ENCODE measurements at places on chromosomes 2 and 18.

GRCh38 chr2:145022666-145023333 lies 502.9 kb upstream of the ZEB2 start:
- DNase-seq = no peak

DNA sequence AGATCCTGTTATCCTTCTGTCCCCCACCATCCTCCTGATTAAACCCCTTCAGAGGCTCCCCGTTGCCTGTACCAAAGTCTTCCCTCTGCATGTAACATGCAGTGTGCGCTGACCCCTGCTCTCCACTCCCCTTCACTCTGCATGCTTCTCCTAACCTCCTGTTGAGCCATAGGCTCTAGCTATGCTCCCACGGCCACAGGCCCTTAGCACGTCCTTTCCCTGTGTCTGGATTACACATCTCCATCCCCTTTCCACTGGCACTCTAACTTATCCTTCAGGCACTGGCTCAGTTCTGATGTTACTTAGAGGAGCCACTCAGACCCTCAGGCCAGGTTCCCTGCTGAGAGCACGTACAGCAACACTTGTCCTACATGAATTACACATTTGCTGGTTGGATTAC lies 29.4 kb upstream of the EDAR start:
- no peak for DNase-seq

- DNase-seq = no peak
These were observed 131.2 kb upstream of the CYP1B1 start for GRCh38 chr2:38207168-38207567.

DNA sequence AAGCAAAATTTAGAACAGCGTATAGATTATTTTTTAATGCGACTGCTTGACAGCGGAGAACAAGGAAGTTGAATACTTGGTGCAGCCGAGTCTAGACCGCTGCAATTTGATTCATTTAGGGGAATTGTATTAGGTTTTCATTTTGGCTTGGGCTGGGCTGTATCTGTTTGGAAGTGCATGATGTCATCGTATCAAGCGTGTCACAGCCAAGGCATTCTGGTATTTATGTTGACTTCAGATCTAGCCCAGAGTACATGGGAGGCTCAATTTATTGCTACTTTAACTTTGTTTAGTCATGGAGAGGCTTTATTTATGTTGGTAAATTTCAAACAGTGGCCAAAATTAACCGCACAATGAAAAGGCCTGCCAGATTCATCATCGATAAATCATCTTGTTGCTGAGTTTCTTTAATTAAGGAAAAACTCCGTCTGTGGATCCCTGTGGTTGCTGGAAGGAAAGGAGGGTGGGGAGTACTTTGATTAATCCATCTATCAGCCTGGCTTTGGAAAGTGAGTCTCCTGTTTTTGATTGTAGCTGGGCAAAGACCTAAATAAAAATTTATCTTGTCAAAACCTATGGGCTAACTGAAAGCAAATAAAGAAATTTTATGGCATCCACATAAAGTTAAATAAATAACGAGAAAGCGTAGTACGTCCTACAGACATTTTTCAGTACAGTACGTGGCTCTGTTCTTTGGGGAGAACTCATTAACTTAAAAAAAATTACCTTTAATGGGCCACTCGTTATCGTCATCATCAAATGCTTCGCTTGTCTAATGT lies 230.4 kb upstream of the SPRED2 start:
- DNase-seq = no peak

DNA sequence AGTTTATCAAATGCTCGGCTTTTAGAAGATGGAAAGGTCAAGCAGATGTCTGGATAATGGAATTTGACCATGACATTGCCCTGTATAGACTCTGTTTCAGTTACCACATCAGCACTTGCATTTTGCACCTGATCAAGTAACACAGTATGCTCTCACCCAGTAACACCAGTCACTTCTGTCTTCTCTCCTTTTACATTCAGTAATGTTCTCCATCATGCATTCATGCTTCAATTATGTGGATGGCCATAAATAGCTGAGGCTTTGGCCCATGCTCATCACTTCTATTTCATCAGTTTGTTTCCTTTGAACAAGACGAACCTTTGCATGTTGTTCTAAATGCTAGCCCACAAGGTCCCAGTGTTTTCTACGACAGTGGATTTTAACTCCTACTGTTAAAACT lies 322.9 kb upstream of the ACVR2A start:
- DNase-seq = no peak

GRCh38 chr2:25700221-25700660 lies 26.9 kb upstream of the DTNB start:
- peak; percentile 36 for DNase-seq

DNA sequence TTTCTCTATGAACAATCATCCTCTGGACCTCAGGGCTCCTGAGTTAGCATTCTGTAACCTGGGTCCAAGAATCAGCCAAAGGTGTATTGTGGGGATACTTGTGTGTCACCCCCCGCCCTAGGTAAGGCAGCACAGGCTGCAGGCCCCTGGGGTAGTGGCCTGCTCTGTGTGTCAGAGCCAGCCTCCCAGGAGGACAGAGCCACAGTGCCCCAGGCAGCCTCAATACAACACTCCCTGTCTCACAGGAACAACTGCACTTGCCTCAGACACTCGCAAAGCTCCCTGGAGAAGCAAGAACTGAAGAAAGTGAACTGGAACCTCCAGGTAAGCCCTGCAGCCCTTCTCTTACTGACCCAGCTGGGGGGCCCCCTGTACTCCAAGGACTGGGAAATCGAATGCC lies 121.3 kb upstream of the PPP1CB start:
- DNase-seq = no peak

DNA sequence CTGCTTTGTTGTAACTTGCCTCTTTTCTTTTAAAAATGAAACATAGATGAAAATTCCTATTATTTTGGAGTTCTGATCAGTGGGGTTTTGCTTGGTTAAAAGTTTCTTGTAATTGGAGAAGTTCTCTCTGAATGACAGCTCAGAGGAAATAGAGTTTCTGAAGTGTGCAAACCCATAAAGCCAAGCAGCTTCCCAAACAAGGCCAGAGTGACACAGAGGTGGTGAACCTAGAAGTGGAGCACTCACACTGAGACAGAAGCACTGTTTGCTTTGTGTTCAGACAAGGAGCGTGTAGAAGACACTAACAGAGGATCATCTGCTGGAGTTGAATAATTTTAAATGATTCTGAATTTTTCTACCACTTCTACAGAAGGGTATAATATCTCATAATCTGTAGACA lies 49.2 kb downstream of the FBXO48 start:
- DNase-seq = no peak

DNA sequence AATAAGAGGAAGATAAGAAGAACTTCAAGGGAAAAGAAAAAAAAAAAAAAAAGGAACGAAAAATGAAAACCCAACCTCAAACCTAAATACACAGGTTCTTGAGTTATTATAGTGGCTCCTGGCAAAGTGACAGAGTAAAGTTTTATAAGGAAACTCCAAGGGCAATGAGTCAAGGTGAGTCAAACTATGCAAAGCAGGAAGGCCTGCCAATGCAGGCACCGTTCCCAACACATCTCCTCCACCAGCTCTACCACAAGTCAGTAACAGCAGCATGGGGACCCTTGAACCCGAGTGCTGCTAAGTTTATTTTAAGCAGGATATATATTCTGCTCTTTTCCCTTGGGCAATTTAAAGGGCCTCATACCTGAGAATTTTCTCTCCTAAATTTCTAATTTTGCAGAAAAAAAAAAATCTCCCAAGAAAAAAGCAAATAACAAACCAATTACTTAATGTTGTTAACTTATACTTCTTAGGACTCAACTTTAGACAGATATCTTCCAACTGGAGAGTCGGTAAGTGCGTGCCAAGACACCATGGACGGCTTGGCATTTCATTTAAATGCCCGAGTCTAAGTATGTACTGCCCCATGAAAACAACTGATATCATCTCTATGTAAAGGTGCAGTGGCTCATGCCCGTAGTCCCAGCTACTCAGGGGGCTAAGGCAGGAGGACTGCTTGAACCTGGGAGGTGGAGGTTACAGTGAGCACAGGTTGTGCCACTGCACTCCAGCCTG lies 75.7 kb upstream of the TFCP2L1 start:
- no peak for DNase-seq

DNA sequence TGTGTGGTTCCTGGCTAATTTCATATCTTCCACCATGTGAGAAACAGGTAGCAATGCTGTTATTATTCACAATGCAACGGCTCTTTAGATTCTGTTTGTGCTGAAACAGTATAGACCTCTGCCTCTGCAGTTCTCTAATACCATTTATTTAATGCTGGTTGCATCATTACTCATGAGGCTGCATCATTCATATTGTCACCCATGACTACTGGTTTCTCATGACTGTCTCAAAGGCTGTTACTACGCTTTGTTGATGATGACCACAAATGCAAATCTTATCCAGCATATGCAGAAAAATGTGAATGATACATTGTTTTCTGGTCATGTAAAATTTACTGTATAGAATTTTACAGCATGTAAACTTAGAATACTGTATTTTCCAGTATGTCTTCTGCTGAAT lies 22.5 kb downstream of the CAVIN2 start:
- DNase-seq = no peak

DNA sequence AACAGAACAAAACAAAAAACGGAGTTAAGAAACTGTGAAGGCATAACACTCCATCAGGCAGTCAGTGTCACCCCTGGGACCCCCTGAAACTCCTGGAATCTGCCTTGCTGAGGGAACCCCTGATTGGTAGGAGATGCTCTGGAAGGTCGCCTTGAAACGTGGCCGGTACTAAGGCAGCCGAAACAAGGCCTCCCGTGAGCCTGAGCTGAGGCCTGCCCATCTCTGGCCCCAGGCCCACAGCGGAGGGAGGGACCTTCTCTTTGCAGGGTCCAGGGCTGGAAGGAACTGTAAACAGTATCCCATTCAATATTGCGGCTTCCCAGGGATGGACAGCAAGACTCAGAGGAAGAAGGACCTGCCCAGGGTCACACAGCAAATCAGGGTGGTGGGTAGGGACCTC lies 155.7 kb downstream of the INHBB start:
- DNase-seq = no peak

DNA sequence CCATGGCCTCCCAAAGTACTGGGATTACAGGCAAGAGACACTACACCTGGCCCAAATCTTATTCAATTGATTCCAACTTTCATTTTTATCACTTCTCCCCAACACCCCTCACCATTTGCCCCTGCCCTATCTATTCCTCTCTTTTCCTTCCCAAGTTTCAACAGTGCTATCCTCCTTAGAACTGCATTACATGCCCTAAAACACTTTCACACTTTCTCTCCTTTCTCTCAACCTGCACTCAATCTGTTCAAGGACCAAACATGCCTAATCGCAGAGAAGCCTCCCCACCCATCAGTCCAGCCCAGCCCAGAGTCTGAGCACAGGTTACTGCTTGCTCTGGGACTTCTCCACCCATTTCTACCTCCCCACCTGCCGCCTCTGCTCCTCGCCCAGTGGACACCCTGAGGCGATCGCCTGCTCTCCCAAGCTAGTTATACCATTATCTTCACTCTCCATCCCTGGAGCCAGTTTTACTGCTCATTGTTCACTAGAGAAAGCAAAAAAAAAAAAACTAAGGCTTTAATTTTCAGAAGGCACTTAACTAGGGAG lies 23.7 kb upstream of the DSG1 start:
- no peak for DNase-seq

- DNase-seq = no peak
These were observed 777.6 kb upstream of the SOX11 start for GRCh38 chr2:4914551-4914950.

DNA sequence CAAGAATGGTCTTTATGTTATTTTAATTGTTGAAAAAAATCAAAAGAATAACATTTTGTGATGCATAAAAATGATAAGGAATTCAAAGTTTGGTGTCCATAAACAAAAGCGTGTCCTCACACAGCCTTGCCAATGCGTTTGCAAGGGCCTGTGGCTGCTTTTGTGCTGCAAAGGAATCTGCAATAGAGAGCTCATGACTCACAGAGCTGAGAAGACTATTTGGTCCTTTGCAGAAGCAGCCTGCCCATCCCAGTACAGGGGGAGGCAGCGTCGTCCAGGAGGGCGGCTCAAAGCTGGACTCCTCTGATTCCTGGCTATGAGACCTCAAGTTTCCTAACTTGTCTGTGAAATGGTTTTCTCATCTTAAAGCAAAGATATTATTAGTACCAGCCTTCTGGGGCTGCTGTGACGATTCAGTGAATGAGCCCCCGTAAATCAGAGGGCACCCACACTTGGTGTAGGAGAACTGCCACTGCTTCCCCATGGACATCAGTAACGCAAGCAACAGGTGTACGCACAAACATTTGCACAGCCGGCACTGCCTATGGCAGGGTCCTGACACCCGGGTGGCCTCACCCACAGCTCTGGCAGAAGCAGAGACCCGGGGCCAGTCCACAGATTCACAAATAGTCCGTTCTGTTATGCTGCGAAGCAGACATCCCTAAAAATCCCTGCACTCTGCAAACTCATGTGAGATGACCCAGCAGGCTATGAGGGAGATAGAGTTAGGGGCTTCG lies 70.6 kb upstream of the ASAP2 start:
- DNase-seq = no peak

GRCh38 chr18:11553098-11553940 lies 56.1 kb upstream of the SLC35G4 start:
- DNase-seq = peak; percentile 77

- DNase-seq = no peak
These were observed 25.8 kb upstream of the IL18RAP start for GRCh38 chr2:102397209-102397608.

DNA sequence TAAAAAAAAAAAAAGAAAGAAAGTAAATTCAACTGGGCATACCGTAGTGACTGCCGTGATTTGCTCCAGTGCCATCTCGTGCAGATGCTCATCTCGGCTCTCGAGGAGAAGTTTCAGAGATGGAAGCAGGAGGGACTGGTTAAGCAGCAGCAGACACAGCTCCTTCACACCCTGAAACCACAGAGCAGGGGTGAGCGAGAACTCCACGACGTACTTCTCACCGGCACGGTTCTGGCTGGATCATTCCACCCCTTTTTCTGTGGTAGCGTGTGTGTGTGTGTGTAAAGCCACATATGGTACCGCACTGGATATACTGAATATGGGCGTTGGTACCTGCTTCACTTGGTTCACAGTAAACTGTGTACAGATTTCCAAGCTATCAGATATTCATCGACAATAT lies 382.2 kb downstream of the NBAS start:
- no peak for DNase-seq

DNA sequence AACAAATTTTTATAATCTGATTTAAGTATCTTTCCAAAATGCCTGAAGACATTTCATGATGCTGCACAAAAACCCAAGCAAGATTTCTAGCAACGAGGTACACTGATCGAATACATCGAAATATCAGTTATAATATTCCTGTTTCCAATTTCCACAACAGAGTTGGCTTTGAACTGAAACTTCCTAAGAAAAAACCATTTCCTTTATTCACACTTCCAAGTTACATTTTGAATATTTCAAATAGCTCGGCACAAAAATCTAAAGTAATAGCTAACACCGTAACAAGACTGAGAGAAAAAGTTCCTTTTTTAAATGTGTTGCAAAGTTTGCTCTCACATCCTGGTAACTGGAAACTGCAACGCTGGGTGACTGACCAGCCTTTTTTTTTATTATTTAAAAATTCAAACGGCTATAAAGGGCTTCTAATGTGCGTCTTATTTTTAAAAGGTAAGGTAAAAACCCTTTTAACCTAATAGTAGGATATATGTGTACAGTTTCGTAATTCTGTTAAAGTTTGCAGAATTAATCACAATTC lies 1.7 kb downstream of the HNRNPLL start:
- DNase-seq = no peak

- no peak for DNase-seq
These were observed 294.1 kb upstream of the FANCL start for GRCh38 chr2:58535182-58535581.

GRCh38 chr2:102401456-102401855 lies 21.5 kb upstream of the IL18RAP start:
- no peak for DNase-seq

Measured in Ammon's horn (tissue), 1 donor.